ENCODE measurements at places on chromosomes 1 and 21. TPM values are rescaled to one million over a fixed set of nuclear protein-coding genes. Genes with fewer than 3 reads are reported as not detected.

SYTL1 gene
- total RNA-seq = 139 TPM

ACTL8 gene
- total RNA-seq = not detected

CFAP45 gene
- 0.91 TPM for total RNA-seq

NBPF6 gene
- total RNA-seq = not detected

C1orf116 gene
- total RNA-seq = not detected

MCOLN3 gene
- 11.5 TPM for total RNA-seq

EVI5 gene
- total RNA-seq = 0.43 TPM

ZMPSTE24 gene
- 20.6 TPM for total RNA-seq

C1QB gene
- not detected for total RNA-seq

All from activated naive CD4-positive, alpha-beta T cell treated with anti-CD3 and anti-CD28 coated beads, Interleukin-2, amount 10 ng/mL, durations not matched to agents 5 hours and 36 hours (primary cell).